Neural crest cell (in vitro differentiated cells): ENCODE measurements at places on chromosomes 4 and X. TPM values are rescaled to one million over a fixed set of nuclear protein-coding genes. Genes with fewer than 3 reads are reported as not detected.
A peak's percentile ranks its signal among the peaks of the same experiment; 100 is the strongest.

The CT45A5 gene
- total RNA-seq: not detected in 2 replicates

The ZFYVE28 gene
- total RNA-seq: 1.2 and 1.4 TPM in 2 replicates

The ATP2B3 gene
- 0.05 and 0.11 TPM in 2 replicates for total RNA-seq

The SPANXA2 gene
- total RNA-seq: not detected in 2 replicates

The BDH2 gene
- 70.7 and 72.3 TPM in 2 replicates for total RNA-seq

The TSPAN5 gene
- 25.0 and 26.3 TPM in 2 replicates for total RNA-seq

DNA sequence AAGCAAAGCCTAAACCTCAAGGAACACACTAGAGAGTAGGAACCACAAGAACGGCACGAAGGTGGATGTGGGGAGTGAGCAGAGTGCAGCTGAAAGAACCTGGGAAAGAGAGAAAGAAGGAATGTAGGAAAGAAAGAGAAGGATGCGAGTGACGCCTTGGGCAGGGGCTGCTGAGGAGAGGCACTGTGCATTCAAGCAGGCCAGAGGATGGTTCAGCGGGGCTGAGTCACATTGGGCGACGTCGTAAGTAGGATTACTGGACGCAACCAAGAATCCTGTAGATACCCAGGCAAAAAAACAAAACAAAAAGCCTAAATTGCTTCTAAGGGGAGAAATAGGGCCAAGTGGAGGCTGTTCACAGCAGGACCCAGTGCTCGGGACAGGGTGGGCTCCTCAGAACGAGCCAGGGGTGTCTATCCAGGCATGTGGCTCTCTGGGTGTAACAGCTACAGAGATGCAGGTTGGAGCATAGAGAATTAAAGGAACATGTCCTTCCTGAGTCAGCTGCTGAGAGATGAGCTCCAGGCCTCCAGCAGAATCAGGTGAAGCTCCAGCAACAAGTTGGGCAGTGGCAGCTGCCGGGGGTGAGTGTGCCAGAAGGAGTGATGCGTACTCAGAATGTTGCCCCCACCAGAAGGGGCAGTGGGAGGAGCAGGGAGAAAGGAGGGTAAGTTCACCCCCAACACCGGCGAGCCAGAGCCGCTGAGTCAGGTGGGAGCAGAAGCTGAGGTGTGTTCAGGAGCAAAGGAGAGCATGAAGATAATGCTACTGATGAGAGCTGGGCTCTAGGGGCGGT, 38.6 kb downstream of the NELFA start:
- DNase-seq: no peak

GRCh38 chr4:11813951-11814446, 385.3 kb upstream of the HS3ST1 start:
- DNase-seq: no peak

GRCh38 chr4:152935631-152936445, at the start of gene FHDC1:
FHDC1 (plus strand) TSS chr4:152936323; CDS start chr4:152943058, 6,735 bp downstream.
- DNase-seq: peak; percentile 33

DNA sequence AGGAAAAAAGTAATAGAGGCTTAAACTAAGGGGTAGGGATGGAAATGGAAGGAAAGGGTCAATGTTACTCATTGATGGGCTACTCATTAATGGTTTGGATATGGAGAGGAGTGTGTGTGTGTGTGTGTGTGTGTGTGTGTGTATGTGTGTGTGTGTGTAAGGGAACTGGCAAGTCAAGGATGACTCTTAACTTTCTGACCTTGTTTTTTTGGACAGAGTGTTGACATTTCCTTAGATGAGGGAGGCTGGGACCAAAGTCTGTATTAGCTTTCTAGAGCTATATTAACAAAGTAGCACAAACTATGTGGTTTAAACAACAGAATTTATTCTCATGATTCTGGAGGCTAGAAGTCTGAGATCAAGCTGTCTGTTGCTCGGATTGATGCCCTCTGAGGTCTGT, 202.7 kb downstream of the GBA3 start:
- DNase-seq: no peak

DNA sequence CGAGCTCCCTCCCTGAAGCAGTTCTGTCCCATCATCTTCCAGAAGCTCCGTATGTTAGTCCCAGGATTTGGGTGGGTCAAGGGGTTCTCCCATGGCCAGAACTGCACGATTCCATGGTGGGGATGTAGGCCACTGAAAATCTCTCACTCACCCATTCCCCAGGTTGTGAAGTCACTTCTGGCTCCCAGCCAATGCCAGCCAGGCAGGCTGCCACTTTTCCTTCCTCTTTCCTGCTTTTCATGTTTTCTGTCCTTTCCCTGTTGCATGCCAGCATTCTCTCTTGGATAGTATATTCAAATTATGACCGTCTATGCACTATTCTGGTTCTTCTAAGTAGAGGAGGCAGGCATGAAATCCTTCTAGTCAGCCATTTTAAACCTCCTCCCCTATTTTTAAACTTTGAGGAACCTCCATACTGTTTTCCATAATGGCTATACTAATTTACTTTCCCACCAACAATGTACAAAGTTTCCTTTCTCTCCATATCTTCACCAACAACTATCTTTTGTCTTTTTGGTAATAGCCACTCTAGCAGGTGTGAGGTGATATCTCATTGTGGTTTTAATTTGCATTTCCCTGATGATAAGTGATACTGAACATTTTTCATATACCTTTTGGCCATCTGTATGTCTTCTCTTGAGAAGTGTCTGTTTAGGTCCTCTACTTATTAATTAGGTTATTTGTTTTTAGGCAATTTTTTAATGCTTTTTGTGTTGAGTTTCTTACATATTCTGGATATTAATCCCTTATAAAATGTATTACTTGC, 182.1 kb upstream of the TET2 start:
- no peak for DNase-seq

GRCh38 chr4:100206850-100207249, 16.6 kb upstream of the DDIT4L start:
- no peak for DNase-seq

GRCh38 chr4:57443787-57444186, 333.6 kb upstream of the IGFBP7 start:
- DNase-seq: no peak

- DNase-seq: no peak
Measured at GRCh38 chrX:2450681-2451080, 50.1 kb downstream of the DHRSX start.

GRCh38 chrX:71623714-71624113, 5.4 kb upstream of the CXCR3 start:
- no peak for DNase-seq

GRCh38 chr4:153579872-153580271, 104.2 kb upstream of the TLR2 start:
- no peak for DNase-seq

DNA sequence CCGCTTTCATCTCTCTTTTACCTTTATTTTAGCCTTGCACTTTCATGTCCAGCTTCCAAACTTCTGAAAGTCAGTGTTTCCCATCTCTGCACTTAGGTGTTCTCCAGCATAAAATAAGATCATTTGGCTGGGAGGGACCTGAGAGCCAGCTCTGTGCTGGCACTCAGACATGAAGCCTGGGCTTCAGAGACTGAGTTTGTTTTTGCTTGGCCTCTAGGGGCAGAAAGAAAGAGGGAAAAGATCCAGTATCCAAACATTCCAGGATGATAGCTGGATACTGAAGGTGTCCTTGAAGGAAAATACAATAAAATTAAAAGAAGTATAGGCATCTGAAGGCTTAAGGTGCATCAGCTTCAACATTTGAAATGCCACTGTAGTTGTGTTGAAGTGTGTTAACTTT, 202.4 kb upstream of the ZIC3 start:
- DNase-seq: no peak

DNA sequence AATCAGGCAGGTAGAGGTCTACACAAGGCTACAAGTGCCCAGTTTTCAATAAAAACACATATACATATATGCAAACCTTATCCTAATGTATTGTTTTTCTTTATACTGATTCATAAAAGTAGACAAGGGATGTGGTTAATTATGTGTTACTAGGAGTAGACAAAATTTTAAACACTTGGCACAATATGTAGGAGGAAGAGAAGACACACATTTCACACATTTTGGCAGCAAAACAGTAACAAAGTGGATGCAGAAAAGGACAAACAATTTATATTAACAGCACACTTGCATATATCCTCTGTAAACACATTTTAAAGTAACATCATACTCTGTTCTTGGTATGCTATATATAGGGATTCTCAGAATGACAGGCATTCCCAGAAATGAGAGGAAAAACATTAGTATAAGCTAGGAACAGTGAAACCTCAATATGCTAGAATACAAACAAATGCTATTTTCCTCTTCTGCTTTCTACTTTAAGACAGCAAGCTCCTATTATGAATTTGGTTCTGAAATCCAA, 63.8 kb downstream of the GPRIN3 start:
- DNase-seq: no peak

- DNase-seq: no peak
Measured at GRCh38 chr4:147963839-147964238, 232.0 kb downstream of the ARHGAP10 start.
